ENCODE measurements at places on chromosomes 5 and 9.

DNA sequence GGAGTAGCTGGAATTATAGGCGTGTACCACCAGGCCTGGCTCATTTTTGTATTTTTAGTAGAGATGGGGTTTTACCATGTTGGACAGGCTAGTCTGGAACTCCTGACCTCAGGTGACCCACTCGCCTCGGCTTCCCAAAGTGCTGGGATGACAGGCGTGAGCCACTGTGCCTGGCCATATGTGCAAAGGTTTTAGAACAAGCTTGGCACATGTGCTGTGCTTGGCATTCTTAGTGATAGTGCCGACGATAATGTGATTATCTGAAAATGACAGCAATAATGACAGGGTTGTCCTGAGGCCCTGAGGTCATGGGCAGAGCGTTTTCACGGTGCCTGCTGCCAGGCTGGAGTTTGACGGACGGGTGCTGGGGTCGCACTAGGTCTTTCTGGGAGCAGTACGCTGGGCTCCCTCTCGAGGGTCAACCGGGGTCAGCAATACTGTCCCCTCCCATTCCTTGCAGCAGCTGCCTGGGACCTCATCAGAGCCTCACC, 42.6 kb downstream of the HMCN2 start:
- DNase-seq = no peak

DNA sequence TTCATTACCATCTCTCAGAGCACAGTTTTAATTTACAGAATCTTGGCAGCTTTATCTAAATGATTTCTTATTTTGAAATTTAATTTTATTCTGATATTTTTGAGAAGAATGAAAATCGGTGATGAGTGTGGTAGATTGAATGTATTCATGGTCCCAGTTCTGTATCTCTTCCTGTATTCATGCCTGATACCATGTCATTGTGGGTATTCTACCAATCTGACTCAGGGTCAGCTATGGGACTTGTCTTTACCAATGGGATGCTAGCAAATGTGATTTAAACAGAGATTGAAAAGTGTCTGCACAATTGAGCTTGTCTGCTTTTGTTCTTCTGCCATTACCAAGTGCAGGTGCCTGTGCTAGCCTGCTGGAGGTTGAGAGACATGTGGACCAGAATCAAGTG, 17.8 kb upstream of the ZNF618 start:
- DNase-seq = no peak

GRCh38 chr9:130866474-130866965, 30.1 kb downstream of the QRFP start:
- peak; percentile 53 for DNase-seq

- no peak for DNase-seq
These were observed 303.9 kb downstream of the DMRT2 start for GRCh38 chr9:1354086-1354485.

DNA sequence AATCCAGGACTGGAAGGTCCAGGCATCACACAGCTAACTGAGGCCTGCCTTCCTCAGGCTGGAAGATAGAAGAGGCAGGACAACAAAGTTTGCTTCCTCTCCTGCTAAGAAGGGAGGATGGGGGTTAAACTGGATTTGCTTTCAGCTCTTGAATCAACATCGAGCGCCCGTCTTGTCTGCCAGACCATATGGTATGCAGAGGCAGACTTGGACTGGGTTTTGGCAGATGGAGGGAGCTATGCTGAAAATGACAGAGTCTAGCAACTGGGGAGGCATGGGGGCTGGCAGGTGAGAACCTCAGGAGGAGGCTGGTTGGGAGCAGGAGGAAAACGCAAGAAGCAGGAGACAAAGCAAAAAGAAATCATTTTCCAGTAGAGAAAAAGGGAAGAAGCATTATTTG, 289.5 kb upstream of the IL12B start:
- DNase-seq = no peak

GRCh38 chr9:128399861-128400260, 20.8 kb upstream of the CERCAM start:
- no peak for DNase-seq

GRCh38 chr5:109312695-109313094, 97.1 kb downstream of the PJA2 start:
- DNase-seq = no peak

GRCh38 chr9:1531424-1531823, 481.3 kb downstream of the DMRT2 start:
- DNase-seq = no peak

GRCh38 chr5:172178301-172178987, 9.6 kb downstream of the STK10 start:
- peak; percentile 49 for DNase-seq

DNA sequence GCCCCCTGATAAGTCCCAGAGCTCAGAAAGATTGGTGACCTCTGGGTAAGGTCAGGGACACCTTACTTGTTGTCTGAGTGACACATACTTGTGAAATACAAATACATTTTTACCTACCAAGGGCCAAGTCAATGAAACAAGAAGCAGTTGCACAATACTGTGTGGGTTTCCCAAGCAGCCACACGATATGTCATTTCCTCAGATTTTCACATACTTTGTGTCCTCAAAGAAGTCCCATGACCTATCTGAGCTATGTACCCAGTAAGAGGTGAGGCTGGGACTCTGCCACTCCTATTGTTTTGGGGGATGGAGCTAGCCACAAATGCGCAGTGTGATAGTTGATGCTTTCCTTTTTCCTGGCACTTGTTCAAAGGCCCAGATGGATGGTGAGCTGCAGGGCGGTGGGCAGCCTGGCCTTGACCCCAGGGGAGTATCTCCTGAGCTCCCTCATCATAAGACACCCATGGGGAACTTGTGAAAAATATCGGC, 4.8 kb upstream of the SLC25A51 start:
- peak; percentile 8 for DNase-seq

- no peak for DNase-seq
These were observed 1853.3 kb downstream of the EFNA5 start for GRCh38 chr5:105817416-105817815.

- no peak for DNase-seq
These were observed 22.5 kb downstream of the PALM2AKAP2 start for GRCh38 chr9:109802491-109802890.

DNA sequence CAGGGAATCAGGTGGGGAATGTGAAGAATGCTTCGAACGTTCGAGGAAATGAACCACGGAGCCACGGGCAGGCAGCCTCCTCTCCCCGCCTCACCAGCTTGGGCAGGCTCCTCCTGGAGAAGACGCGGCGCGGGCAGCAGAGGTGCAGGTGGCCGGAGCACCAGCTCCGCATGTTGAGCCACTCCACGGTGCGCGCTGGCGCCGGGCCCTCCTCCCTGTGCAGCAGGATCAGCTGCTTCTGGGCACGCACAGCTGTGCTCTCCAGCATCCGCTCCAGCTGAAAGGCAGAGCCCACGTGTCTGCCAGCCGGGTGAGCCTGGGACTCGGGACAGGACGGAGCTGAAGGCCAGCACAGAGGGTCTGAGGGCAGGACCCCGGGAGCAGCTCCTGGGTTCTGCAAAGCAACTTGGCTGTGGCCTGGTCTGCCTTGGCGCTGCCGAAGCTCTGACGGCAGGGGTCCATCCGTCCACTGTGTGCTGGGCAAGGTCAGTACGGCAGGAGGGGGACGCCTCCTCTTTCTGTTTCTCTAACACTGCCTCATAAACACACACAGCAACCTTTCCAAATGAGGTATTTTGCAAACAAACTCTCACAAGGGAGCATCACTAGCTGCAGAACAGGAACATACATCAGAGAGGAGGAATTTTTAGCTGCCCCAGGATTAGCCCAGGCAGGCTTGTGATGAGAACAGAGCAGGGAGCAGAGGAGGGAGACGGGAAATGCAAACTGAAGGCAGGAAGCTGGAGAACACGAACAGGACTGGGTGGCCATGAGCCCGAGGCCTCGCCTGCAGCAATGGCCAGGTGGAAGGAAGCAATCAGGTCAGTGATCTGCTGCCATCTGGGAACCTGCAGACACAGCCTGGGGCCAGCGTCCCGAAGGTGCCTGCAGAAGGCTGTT, 20.1 kb upstream of the NSMF start:
- DNase-seq = no peak

DNA sequence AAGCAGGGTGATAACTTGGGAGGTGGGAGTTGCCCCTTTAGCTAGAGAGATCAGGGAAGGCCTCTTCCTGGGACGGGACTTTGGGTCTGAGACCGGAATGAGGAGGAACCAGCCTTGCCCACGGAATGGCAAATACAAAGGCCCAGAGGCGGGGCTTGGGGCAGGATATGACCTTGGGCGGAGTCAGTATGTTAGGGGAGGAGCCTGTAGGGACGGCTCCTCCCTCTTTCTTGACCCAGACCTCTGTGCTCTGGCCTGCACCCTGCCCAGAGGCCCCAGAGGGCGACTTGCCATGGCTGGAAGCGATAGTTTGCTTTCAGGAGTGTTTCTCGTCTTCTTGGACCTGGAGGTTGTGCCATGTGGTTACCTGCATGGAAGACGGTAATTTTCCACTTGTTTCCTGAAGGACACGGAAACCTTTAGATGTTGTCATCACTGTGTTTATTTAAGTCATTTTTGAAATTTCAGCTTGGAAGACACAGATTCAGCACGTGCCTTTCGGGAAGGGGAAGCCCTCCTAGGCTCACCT, 85.6 kb downstream of the DAB2IP start:
- no peak for DNase-seq

- DNase-seq = no peak
These were observed 169.9 kb downstream of the NNT start for GRCh38 chr5:43772764-43773477.

- no peak for DNase-seq
These were observed 111.3 kb upstream of the NR5A1 start for GRCh38 chr9:124618476-124618875.

DNA sequence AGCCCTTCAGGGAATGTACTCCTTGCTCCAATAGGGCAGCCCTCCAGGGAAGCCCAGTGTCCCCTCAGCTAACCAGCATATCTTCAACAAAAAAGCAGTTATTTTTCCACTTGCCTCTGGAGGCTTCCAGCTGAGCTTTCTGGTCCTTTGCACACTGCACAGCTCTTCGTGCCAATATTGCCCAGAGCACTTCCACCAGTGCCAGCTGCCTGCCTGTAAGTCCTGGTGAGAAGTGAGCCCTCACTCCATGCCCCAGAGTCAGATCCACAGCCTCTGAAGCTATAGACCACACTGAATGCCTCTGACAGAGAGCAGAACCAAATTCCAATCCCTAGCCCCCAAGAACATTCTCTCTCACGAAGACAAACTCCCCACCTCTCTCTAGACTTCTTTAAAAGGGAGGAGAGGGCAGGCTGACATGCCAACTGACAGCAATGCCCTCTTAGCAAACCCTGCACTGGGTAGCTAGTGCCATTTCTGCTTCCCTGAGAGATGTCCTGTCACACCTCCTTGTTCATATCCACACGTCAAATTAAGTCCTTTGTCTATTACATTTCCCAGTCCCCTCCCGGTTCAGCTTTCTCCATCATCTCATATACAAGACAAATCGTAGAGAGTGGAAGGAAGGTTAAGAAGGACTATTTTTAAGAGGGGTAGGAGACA, 12.7 kb upstream of the HEXB start:
- no peak for DNase-seq

DNA sequence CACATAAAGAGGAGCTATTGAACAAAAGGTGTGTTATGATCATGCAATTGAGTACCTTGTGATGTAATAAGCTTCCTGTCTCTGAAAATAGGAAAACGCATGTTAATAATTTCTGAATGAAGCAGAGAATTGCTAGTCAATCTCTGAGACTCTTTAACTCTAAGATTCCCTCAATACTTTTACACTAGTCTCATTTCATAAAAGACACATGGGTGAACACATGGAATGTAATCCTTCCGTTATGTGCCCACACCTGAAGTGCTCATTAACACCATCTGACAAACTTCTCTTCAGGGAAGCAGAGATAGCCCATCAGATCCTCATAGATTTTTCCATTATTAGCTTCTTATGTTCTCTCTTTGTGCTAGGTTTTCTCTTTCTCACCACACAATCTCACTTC, 182.4 kb downstream of the TLR4 start:
- DNase-seq = no peak

DNA sequence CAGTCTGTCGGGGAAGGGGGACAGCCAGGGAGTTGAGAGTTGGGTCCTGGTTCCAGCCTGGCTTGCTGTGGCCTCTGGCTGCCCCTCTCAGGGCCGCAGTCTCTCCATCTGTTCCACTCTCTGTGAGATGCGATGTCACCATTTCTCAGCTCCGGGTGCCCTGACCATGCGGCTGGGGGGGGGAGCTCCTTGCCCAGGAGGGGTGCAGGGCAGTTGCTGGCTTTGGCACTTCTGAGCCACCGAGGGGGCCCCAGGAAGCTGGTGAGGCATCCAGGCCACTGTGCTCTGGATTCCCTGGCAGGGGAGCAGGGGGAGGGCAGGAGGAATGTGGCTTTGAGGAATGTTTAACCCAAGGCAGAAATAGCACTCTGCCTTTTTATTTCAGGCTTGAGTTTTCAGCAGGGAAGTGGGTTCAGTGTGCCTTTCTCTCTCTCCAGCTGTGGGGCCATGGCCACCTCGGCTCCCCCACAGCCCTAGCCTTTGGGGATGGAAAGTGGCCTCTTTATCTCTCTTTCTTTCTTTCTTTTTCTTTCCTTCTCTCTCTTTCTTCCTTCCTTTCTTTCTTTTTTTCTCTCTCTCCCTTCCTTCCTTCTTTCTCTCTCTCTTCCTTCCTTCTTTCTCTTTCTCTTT, 11.0 kb downstream of the NCS1 start:
- DNase-seq = no peak

- DNase-seq = no peak
These were observed 39.6 kb downstream of the HABP4 start for GRCh38 chr9:96489482-96489979.

DNA sequence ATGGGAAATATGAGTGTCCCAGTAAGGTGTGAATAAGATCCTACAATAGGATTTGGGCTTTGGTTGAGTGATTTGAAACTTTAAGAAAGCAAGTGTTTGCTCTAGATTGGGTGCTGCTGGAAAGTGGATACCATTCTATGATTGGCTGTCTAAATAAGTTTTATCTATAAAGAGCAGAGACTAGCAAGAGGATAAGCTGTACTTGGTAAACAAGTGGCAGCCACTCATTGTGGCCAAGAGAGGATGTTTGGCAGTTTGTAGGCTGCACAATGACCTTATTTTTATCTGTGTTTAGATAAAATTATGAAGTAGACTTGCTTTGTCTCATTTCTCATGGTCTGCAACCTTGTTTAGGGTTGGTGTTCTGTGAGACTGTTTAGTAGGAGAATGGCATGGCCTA, 341.6 kb upstream of the PIK3R1 start:
- DNase-seq = no peak

DNA sequence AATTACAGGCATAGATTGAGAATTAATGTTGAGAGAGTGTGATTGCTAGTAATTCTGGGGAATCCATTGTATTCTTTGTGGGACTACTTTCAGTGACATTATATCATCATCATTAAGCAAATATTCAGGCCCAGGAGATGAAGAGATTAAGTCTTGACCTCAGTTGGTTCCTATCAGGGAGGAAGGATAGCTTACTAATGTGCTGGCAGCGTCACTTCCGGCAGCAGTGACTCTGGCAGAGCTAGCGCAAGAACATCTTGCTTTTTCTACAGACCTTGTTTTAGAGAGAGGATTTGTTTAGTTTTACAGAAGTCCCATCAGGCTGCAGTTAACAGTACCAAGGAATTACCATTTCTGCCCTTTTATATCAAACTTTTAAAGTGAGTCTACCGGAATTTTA, 20.3 kb downstream of the OSTF1 start:
- peak; percentile 35 for DNase-seq

- no peak for DNase-seq
These were observed 26.4 kb downstream of the ZFAND5 start for GRCh38 chr9:72338631-72339030.

- no peak for DNase-seq
These were observed 7.6 kb upstream of the KCNV2 start for GRCh38 chr9:2709645-2710101.

GRCh38 chr9:128684325-128685199, 4.5 kb upstream of the SET start:
- DNase-seq = peak; percentile 81
